ENCODE measurements at places on chromosomes 11 and 22.

GRCh38 chr11:12785901-12786300 lies 111.7 kb downstream of the TEAD1 start:
- no peak for DNase-seq

DNA sequence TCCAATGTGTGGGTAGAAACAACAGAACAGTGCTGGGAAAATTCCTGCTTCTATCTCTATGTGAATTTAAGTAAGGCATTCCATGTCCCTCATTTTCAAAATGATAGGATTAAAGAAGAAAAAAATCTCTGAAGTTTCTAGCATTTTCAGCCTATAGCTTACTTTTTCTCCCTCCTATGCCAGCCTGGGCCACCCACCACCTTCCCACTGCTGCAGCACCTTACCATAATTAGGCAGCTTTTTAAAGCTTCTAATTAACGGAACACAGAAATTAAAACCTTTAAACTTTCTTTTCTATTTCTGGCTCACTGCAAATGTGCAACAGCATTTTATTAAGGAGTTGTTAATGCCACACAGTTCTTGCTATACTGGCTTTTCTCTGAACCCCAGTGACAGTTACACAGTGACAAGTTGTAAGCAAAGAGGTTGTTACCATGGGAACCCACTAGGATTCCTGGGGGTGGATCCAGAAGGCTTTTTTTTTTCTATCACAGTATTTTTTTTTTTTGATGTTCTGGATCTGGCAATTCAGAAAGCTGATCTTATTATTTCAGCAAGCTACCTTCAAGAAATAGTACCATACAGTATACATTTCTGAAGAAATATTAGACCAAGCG lies 20.2 kb downstream of the CELF1 start:
- no peak for DNase-seq

GRCh38 chr11:9313648-9314290 lies 624 bp downstream of the TMEM41B start:
- peak; percentile 25 for DNase-seq

GRCh38 chr11:87290304-87290922 lies 252.7 kb downstream of the TMEM135 start:
- no peak for DNase-seq

DNA sequence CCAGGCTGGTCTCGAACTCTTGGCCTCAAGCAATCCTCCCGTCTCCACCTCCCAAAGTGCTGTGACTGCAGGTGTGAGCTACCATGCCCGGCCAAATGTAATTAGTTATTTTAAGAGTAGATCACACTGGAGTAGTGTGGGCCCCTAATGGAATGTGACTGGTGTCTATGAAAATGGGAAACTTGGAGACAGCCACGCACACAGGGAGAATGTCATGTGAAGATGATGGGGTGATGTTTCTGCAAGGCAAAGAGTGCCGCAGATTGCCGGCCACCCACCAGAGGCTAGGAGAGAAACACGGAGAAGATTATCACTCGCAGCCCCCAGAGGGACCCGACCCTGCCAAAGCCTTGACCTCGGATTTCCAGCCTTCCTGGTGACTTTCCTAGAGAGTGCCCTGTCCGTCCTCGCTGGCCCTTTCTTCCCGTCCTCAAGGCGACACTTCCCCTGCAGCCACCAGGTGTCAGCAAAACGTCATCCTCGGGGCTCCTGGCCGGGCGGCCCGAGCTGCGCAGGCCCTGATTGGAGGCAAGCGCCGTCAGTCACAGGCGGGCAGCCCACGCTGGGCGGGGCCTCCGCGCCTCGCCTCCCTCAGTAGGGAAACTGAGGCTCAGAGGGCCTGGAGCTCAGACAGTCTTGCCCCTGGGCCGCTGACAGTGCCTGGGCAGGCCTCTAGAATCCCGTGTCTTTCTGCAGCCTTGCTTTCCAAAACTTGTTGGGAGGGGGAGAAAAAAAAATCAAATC lies 16.3 kb downstream of the CRYBB2 start:
- DNase-seq: peak; percentile 71

- no peak for DNase-seq
These were observed 12.8 kb downstream of the PITPNB start for GRCh38 chr22:27906241-27906640.

DNA sequence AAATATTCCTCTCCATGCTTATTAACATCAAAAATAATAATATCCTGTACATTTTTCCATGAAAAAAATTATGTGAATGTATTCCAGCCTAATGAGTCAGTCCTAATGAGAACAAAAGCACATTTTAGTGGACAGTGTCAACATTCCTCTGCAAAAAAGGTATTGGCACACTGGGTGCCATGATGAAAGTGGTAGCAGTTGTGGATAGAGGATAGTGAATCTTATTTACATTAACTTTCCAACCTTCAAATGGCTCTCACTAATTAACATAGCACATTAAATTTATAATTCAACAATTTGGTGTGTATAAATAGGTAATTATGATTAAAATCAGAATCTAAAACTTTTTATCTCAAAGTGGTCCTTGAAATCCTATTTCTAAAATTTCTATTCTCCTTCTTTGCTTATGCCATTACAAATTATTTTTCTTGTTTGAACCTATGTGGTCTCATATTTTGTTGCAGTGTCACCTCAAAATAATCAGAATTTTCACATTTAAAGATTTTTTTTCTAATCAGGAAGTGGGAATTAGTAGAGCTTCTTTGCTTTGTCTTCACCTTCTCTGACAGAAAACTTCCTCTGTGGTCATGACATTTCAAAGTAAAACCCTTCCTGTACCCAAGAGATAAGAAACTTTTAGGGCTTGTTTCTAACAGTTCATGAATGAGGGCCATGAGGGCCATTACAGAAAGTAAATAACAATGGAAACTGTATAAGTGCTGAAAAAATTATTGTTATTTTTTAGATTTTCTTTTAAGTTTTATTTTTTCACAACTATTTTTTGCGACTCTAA lies 18.7 kb downstream of the SOX6 start:
- DNase-seq: no peak

GRCh38 chr11:10197091-10197490 lies 96.9 kb downstream of the SBF2 start:
- DNase-seq: no peak

DNA sequence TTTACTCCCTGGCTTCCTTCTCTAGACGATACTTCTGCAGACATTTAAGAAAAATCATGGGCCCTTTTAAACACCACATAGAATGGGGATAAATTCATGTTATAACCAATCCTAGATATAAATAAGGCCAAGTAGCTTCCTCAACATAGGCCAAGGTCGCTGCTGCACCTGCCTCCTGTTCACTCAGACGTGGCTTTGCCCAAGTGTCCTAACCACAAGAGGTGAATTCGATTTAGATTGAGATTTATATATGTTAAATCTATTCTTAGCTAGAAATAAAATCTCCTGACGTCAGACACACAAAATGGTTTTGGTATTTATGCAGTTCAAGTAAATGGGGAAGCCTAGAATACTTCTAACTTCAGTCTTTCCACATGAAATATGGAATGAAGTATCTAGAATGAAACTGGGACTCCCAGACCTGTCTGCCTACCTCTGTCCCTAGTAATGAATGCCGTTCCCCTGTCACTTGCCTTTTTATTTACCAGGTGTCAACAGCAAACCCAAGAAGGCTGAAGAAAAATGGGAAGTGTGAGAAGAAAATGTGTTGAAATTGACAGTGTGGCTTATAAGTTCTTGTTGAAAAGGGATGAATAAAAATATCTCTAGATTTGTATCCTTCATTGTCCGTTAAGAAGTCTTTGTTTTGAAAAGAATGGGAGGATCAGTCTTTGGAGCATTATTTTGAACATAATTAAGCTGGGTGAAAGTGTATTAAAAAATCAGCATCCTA lies 131.8 kb downstream of the HIPK3 start:
- DNase-seq: no peak

DNA sequence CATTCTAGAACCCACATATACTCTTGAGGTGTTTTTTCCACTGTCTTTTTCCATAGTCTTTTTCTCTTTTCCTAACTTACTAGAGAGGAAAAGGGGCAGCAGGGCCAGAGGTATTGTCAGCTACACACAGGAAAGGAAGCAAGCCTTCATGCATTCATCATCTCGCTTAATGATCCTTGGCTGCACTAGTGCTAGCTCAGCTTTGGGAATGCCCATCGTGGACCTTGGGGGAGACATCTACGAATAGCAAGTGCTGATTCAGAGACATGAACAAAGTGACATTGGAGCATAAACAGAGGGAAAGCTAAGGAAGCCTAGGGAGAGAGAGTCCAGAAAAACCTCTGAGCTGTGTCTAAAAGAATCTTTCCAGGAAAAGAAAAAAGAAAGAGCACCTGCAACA lies 466.3 kb upstream of the ARHGAP42 start:
- no peak for DNase-seq

- DNase-seq: no peak
These were observed 16.3 kb downstream of the NECTIN1 start for GRCh38 chr11:119712459-119713358.

- no peak for DNase-seq
These were observed 382.2 kb upstream of the ANO5 start for GRCh38 chr11:21810650-21811049.
